Stimulated activated CD8-positive, alpha-beta memory T cell treated with anti-CD3 and anti-CD28 coated beads, Interleukin-12 subunit alpha, Interleukin-12 subunit beta, amount 100 ng/mL, for 1 hour (primary cell): ENCODE measurements at places on chromosomes 6 and 20.

DNA sequence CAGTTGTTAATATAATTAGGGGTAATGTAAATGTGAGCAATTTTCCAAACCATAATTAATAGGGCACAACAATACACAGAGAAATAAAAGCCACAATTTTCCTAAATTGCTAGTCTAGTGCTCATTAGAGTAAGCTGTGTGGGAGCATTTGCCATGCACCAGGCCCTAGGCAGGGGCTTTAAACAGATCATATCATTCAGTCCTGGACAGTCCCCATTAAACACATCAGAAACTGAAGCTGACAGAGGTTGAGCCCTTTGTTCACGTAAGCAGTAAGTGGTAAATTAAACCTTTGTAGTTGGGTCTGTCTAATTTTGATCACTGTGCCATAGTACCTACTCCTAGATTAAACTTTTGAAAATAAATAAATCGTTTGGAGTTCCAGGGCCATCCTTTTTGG is 931.1 kb downstream of the C6orf118 start:
- no peak for DNase-seq

DNA sequence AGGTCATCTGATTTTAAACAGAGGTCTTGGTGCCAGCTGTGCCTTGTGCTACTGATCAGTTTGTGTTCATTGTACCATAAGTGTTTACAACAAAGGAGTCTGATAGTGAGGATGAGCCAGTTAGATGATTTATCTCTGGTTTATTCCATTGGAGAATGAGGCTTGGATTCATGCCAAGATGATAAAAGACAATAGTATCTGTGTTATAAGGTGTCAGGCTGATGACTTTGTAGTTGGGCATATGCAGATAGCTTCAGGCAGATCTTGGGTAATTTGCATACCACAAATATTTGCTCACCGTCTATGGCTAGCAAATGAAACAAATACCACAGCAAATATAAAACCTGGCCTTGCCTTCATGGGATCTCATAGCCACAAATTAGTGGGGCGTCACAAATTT is 43.3 kb upstream of the PHACTR2 start:
- no peak for DNase-seq

- DNase-seq: no peak
Measured at GRCh38 chr6:129978148-129978916, 40.0 kb upstream of the L3MBTL3 start.

DNA sequence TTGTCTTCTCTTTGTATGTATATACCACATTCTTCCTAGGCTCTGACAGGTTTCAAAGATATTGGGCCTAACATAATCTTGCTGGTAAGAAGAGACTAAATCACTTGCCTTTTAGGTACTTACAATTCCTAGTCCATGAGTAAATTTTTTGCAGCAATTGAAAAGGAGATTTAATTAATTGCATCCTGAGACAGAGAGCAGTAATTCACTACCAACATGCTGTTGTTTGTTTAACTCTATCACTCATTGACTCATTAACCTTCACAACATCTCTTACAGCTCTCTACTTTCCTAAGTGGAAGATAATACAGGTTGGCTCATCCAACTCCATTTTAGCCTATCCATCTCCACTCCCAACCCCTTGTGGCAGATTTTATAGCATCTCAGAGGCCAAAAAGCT is 280.4 kb downstream of the ALDH8A1 start:
- DNase-seq: no peak

GRCh38 chr20:43939762-43940121 is 25.1 kb downstream of the TOX2 start:
- no peak for DNase-seq

GRCh38 chr6:54419885-54420284 is 111.6 kb downstream of the TINAG start:
- DNase-seq: no peak

GRCh38 chr6:146895101-146895771 is 296.5 kb downstream of the ADGB start:
- DNase-seq: no peak
